Ureter (tissue), 1 donor: ENCODE measurements at places on chromosomes 7 and 10.

- DNase-seq = peak; percentile 45
Measured at GRCh38 chr7:4792537-4793126, 17.2 kb downstream of the AP5Z1 start.

DNA sequence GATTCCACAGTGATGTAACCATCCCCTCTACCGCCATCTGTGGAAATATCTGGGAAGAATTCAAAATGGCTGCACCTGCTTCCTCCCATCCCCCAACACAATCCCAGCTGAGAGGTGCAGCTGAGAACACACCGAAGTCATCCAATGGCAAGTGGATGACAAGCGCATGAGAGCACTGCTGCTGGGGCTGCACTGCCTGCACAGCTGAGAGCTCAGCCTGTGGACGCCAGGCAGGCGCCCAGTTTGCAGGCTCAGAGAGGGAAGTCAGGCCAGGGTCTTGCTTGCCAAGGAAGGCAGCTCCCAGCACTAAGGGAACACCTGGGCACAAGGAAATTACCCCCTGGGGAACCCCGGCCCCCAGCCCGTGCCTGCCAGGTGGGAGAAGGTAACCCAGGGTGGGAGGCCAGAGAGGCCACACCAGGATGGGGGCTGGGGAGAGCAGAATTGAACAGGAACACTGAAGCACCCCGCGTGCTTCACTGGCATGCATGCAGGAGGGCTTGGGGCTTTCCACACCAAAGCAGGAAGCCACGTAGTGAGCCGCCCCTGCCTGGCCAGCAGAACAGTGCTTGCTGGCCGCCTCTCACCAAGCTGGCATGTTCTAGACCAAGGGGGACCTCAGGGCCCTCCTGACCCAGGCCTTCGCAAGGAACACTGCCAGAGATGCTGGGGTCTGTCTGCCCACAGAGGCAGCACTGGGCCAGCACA lies 46.2 kb downstream of the FAM53B start:
- DNase-seq = no peak

- no peak for DNase-seq
Measured at GRCh38 chr7:85634951-85635350, 448.1 kb upstream of the SEMA3D start.

DNA sequence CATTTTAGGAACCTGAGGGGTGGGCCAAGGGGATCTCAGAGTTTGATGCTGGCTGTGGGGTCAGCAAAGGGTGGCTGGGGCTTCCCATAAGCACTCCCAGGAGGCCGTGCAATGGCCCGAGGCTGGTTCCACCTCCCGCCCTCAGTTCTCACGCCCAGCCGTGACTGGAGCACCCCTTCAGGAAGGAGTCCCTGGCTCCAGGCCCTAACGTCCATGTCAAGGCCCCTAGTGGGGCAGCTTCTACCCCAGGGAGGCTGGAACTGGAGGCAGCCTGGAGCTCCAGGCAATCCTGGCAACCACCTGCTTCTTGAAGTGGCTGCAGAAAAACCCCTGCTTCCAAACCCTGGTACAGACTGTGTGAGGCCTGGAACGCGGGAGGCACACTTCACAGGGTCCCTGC lies 165.5 kb downstream of the DIP2C start:
- no peak for DNase-seq

DNA sequence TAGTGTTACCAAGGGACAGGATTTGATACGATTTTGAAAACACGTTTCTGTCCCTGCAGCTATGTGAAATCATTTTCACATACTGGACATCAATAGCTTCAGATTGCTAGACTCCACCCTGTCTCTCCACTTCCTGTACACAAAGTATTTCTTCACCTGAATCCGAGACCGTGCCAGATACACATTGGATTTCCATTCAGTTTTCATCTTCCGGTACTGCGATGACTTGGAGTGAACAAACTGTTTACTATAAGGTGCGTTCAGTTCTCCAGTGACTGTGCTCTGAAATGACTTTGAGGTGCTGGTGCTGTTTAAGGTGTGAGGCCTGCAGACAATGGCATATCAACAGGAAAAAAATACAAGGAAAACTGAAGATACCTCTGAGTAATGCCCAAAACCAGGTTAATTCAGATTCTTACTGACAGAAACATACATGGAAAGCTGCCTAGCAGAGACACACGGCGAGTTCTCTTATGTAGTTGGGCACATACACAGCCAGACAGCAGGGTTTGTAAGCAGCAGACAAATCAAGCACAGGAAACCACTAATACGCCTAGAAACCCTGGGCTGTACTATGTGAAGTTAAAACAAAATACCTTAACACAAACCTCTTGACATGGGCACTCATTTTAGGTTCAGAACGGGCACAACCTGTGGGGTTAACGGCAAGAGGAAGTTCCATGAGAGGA lies 119.2 kb downstream of the GALNT11 start:
- DNase-seq = no peak

- DNase-seq = no peak
Measured at GRCh38 chr10:32000937-32001336, 55.3 kb downstream of the KIF5B start.

GRCh38 chr10:71771821-71772617 lies 1.3 kb downstream of the VSIR start:
- peak; percentile 84 for DNase-seq

- no peak for DNase-seq
Measured at GRCh38 chr10:74207691-74208480, 56.9 kb downstream of the ADK start.
